Suprapubic skin (tissue), 4 donors: ENCODE measurements at places on chromosomes 11 and 22. TPM values are rescaled to one million over a fixed set of nuclear protein-coding genes. Genes with fewer than 3 reads are reported as not detected.

GRCh38 chr11:93567401-93567895 lies 24.3 kb upstream of the SMCO4 start:
- no peak for DNase-seq

DNA sequence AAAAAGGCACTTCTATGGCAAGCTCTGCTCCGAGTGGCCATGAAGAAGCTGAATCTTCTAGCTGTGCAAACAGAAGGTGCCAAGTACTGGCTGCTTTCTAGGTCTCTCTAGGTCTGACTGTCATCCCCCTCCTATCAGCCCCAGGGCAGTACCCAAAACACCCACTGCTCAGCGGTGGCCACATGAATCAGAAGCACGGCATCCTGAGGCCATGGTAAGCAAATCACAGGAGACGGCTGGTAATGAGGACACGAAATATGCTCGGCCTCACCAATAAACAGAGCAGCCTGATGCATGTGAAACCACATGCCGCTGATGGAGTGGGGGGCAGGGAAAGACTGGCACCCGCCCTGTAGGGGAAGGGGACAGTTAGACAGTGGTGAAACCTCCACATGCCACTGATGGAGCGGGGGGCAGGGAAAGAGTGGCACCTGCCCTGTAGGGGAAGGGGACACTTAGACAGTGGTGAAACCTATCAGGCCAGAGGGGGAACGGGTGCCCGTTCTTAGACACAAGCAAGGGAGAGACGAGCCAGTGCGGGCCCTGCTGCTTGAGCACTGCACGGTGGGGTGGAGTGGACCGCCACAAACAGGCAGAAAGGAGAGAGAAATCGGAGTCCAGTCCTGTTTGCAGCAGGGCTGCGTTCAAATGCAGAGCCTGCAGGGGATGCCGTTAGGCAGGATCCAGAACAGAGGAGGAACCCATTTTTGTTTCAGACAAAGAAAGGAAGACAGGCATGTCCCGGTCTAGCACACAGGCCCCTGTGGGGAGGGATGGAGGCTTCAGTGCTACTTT lies 29.9 kb upstream of the MOB2 start:
- no peak for DNase-seq

SBF1 gene
- total RNA-seq: 108 TPM

DNA sequence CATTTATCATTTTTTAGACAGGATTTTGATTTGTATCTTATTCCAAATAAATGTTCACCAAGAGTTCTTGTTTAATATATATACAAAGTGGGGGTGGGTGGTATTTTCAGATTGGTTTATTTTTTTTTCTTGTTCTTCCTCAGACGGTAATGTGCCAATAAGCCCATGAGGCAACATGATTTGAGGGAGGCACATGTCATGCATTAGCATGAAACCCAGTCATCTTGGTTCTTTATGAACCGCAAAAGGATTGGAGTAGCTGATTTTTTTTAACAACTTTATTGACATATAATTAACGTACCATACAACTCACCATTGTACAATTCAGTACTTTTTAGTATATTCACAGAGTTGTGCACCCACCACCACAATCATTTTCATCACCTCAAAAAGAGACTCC lies 2.7 kb downstream of the BCL2L13 start:
- no peak for DNase-seq

ARHGAP20 gene
- 1.2 TPM for total RNA-seq

DNA sequence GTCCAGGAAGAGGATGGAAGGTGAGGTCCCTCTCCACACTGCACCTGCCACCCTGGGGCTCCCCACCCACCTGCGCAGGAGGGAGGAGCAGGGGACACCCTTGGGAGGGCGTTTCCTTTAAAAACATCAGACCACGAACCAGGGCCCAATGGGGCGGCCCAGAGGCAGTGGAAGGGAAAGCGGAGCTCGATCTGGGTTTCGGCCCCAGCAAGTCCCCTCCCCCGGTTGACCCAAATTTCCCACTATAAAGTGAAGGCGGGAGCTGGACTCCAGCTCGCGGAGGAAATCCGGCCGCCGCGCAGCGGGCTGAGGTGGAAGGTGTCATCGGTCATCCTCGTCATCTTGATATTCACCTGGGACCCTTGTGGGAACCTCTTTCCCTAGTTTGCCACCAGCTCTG lies 99.3 kb downstream of the WNT7B start:
- DNase-seq: peak; percentile 39
